Lung microvascular endothelial cell (primary cell): ENCODE measurements at places on chromosomes 11 and 22.

DNA sequence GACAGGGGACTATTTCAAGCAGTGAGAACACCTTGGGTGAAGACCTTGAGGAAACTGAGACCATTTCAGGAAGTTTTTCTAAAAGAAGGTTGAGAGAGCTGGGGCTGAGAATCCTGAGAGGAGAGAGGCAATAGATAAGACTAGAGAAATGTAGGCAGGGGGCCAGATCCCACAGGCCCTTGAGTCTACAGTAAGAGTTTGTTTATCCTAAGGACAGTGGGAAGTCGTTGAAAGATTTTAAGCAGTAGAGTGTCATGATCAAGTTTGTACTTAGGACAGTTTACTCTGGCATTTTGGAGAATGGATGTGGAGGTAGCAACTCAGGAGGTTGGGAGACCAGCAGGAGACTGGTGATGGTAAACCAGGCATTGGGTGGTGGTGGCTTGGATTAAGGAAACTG is 17.1 kb downstream of the HSD17B12 start:
- DNase-seq: no peak

- no peak for DNase-seq
Observed at GRCh38 chr22:46091277-46091977, 58.9 kb upstream of the PPARA start.

- DNase-seq: no peak
Observed at GRCh38 chr11:55826919-55827318, at the start of gene OR5L2. TSS of gene OR5L2 (plus strand) at chr11:55827219. CDS start at chr11:55827219, 0 bp downstream.

GRCh38 chr11:19644316-19644715 is 68.3 kb upstream of the NAV2 start:
- no peak for DNase-seq

DNA sequence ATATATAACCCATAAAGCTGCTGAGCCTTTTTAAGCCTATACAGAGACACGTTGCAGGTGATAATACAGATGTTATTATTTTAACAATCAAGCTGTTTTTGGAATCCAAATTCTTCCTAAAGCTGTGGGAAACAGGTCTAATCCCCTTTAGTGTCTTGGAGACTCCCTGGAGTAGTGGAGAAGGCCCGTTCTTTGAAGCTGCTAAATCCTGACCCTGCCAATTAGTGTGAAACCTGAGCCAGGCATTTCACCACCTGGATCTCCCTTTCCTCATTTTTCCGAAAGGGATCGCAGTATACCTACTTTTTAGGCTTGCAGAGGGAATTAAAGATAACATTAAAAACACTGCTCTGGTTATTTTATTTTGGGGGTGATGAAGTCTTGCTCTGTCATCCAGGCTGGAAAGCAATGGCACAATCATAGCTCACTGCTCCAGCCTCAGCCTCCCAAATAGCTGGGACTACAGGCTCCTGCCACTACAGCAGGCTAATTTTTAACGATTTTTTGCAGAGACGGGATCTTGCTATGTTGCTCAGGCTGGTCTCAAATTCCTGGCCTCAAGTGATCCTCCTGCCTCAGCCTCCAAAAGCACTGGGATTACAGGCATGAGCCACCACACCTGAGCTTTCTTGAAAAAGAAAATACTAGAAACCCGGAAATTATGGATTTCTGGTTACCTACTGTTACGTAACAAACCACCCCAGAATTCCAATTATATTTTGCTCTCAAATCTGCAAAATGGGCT is 1.7 kb upstream of the EIF4ENIF1 start:
- no peak for DNase-seq

DNA sequence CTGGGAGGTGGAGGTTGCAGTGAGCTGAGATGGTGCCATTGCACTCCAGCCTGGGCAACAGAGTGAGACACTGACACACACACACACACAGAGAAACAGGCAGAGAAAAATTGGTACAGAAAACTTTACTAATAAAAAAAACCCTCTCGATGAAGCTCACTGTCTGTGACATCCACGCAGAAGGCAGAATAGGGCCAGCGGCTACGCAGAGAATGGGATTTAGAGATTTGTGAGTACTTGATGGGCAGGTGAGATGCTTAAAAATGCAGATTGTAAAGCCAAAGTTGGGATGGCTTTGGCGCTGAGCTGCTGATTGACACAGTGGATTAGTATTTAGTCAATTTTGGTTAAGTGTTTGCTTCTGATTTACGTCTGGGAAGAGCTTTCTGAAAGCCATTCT is 561.1 kb downstream of the TBC1D22A start:
- DNase-seq: no peak

- no peak for DNase-seq
Observed at GRCh38 chr22:27695925-27696324, 105.6 kb downstream of the MN1 start.

- no peak for DNase-seq
Observed at GRCh38 chr11:60864856-60865513, 2.4 kb upstream of the ZP1 start.

- DNase-seq: peak; percentile 50
Observed at GRCh38 chr11:7251836-7252682, at the start of gene SYT9. TSS of gene SYT9 (plus strand) at chr11:7251904. CDS start at chr11:7252187, 283 bp downstream.

GRCh38 chr11:22703591-22703990 is 37.2 kb downstream of the GAS2 start:
- DNase-seq: peak; percentile 2

- no peak for DNase-seq
Observed at GRCh38 chr22:29348956-29349355, 33.5 kb upstream of the RASL10A start.

GRCh38 chr11:74011360-74012073 is 2.6 kb upstream of the UCP3 start:
- no peak for DNase-seq

DNA sequence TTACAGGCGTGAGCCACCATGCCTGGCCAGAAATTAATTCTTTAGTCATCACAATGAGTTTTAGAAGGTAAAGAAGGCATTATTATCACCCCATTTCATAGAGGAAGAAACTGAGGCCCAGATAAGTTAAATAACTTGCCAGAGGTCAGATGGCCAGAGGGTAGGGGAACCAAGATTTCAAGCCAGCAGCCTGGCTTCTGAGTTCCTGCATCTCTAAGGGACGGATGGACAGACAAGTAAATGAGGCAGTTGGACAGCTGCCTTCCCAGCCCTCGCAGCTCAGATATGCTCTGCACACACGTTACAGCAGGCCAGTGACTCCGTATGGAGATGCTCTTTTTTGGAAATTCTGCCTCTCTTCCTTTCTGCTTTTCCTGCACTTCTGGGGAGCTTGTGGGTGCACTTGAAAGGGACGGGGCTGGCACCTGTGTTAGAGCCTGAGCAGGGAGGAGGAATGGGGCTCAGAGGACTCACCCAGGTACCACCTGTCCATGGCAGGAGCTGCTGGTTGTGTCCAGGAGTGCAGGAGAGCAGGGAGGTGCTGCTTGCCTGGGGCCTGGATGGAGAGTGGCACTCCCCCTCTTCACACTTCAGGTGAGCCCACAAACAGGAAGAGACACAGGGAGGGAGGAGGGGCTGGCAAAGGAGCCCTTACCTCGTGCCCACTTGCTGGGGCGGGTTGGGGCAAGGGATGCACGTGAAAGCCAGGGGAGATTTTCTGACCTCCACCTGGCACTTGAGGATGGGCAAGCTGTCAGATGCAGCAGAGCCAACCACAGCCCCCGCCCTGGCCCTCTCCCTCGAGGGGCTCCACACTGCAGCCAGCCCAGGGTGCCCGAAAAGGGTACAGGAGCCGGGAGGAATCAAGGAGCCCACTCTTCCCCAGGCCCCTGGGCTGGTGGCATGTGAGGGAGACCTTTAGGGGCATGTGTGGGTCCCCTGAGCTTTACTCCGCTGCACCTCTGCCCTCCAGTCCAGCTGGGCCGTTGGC is 3.3 kb upstream of the FXYD2 start:
- DNase-seq: no peak

- no peak for DNase-seq
Observed at GRCh38 chr11:120130991-120131760, 6.7 kb downstream of the TRIM29 start.

- DNase-seq: peak; percentile 80
Observed at GRCh38 chr22:44129619-44129976, 51.1 kb upstream of the PARVG start.

GRCh38 chr11:8604078-8604723 is 10.2 kb upstream of the STK33 start:
- peak; percentile 31 for DNase-seq

DNA sequence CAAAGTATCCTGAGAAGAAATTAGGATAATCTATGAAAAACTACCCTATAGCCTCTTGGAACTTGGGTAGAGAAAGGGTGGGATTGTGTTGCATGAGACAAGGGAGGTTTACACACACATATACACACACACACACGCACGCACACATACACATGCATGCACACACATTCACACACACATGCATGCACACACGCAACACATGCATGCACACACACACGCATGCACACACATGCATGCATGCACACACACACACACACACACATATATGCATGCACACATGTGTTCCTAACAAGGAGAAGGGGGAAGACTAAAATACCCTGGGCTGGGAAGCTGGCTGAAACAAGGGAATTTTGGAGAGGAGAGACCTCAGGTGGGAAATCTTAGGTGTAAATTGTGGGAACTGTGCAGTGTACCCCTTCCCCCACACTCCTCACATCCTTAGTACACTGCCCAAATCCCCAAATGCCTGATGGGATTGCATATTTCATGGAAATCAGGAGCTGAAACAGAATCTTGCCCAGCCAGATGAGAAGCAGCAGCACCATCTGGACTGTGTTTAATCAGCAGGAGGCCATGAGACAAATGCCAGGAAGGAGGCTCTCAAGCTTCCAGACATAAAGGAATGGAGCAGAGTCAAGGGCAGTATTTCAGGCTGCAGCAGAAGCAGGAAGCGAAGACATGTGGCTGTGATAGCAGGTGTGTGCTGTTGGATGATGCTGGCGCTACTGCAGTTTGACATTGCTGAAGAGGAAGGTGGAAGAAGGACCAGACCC is 14.6 kb upstream of the POLD3 start:
- DNase-seq: no peak

GRCh38 chr11:32586576-32587190 is 3.1 kb downstream of the EIF3M start:
- DNase-seq: peak; percentile 14

DNA sequence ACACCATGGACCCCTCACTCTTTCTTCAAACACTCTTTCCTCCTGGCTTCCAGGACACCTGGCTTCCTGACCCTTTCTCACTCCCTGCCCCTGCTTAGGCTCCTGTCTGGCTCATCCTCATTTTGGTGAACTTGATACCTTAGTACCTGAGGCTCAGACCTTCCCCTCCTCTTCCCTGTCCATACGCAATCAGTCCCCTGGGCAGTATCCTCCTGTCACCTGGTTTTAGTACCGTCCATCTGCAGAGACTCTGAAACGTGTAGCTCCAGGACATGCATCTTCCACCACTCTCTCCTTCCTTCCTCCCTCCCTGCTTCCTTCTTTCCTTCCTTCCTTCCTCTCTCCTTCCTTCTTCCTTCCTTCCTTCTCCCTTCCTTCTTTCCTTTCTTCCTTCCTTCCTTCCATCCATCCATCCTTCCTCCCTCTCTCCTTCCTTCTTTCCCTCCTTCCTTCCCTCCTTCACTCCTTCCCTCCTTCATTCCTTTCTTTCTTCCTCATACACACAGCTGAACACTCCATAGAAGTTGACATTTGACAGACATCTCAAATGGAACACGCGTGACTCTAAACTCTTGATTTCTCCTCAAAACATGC is 1488.6 kb downstream of the TBC1D22A start:
- DNase-seq: no peak

GRCh38 chr11:126662035-126662790 is 306.7 kb downstream of the ST3GAL4 start:
- no peak for DNase-seq

DNA sequence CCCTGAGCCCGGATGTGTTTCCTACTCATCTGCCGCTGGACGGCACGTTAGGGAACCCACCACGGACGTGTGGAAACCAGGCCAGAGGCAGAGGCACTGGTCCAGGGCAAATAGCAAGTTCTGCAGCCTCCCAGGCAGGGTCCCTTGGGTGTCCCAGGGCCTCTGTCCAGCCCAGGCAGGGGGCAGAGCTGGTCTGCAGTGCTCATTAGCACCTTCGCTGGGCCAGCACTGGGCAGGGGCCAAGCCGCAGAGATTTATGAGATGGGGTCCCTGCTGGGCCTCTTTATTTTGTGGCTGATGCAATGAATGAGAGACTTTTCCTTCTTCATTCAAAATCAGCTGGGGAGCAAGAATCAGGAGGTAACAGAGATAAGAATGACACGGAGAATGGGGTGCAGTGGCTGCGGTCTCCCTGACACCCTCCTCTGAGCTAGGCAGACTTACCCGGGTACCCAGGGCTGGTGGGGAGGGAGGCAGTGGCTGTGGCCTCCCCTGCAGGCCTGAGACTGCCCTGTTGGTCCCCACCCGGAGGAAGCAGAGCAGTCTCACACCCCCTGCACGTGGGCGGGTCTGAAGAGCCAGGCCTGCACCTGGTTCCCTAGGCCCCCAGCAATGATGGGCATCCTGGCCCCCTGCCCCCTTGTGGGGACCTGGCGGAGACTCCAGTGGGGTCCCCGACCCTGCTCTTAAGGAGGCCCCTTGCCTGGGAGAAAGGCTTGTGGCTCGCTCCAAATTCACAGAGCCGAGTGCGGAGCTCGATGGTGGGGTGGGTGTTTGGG is 14.0 kb upstream of the PARVG start:
- no peak for DNase-seq
